ENCODE measurements at places on chromosomes 4 and X.

- no peak for DNase-seq
These were observed 29.5 kb upstream of the XIAP start for GRCh38 chrX:123830309-123830708.

GRCh38 chr4:15488658-15489470 is 19.2 kb downstream of the CC2D2A start:
- no peak for DNase-seq

- DNase-seq = peak; percentile 76
These were observed 61.7 kb downstream of the MAML3 start for GRCh38 chr4:140092094-140092851.

DNA sequence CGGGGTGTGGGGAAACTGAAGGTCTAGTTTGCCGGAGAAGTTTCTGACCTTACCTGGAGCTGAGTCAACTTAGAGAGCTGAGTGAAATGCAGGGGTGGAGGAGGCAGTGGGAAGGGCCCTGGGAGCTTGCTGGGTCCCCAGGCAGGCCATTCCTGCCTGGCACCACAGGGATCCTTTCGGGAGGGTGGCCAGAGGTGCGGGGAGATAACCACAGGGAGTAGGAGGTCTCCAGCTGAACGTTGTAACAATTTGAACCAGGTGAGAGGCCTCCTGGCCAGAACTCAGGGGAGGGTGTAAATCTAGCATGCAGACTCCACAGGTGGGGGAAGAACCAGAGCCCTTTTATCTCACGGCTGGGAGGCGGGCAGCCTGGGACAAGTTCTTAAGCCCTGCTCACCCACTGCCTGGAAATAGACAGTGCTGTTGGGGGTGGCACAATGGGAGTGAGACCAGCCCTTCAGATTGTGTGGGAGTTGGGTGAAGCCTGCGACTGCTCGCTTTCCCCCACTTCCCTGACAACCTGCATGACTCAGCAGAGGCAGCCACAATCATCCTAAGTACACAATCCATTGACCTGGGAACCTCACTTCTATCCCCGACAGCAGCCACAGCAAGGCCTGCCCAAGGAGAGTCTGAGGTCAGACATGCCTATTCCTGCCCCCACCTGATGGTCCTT is 247.4 kb downstream of the ADGRA3 start:
- DNase-seq = no peak

DNA sequence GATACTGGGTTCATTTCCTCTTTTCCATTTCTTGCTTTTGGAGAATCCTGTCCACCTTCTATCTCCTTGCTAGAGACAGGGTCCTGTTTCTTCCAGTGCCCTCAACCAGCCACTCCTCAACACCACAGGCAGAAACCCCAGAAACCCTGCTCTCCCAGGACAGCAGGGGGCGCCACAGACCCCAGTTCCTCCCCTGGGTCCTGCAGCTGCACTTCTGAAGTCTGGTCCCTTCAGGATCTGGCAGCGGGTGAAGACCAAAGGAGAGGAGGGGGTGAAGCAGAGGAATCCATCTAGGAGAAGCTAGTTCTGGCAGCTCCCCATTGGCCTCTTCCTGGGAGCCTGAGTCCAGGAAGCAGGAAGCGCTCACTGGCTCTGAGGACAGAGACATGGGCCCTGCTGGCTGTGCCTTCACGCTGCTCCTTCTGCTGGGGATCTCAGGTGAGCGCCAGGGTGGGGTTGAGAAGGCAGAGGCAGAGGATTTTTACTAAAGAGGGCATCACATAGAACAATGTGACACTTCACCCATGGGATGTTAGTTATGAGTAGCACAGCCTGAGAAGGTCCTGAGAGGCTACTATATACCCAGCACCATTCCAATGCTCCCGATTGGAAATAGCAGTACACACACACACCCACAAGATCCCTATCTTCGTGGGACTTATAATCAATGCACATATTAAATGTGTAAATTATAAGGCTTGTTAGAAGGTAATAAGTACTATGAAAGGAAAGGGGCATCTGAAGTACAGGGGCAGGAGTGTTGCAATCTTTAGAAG is at the start of gene PRSS48:
TSS of gene PRSS48 (plus strand) at position 375 of the 776 bp plus-strand sequence. CDS start at position 387, 12 bp downstream.
- DNase-seq = peak; percentile 86

DNA sequence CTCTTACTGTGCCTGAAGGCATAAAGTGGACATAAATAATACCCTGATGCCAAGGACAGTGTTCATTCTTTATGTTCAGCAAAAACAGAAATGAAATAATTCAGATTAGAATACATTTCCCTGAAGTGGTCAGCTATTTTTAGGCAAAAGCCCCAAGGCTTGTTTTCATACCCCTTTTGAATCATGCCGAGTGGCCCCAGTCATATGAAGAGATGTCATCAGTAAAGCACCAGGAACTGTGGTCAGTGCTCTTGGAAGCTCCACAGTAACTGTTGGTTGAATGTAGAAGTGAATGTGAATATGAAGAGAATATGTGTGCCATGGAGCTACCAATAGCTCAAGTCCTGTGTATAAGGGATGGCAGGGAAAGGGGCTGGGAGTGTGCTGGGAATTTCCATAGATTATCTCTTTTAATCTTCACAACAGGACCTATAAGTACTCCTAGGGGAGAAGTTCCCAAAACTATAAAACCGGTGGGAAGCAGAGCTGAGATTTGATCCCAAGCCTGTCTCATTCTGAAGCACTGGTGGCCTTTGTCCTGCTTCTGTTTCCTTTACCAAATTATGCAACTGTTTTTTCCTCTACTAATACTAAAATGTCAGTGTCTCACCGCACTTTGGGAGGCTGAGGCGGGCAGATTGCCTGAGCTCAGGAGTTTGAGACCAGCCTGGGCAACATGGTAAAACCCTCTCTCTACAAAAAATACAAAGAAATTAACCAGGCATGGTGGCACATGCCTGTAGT is 52.6 kb downstream of the FNIP2 start:
- DNase-seq = no peak

DNA sequence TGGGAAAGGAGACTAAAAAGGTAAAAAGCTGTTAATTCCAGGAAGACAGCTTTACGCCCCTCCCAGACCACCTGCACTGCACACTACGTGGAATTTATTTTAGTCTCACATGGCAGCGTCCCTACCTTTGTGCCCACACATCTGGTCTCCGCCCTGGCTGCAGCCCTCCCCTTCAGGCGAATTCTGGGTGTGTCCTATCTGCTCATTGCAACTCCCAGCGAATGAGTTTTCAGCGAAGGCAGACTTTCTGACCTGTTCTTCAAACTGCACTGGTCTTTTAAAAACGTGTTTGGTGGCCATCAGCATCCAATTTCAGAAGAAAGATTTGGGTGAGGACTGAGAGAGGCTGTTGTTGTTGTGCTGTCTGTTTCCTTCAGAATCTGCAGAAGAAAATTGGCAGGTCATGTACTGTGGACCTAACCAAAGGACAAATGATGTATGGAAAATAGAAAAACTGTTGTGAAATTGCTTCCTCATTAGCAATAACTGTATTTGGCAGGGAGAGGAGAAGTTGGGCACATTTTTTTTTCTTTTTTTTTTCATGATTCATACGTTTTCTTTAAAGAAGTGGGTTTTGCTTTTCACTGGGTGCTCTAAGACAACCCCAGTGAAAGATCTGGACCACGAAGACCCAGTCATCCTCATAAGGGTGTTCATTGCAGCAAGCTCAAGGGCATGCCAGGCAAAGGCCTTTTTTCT is 4.2 kb downstream of the TLR8 start:
- no peak for DNase-seq

- no peak for DNase-seq
These were observed 310.6 kb downstream of the PDHA2 start for GRCh38 chr4:96150466-96150865.

- no peak for DNase-seq
These were observed 753.8 kb upstream of the PCDH7 start for GRCh38 chr4:29966386-29966785.

DNA sequence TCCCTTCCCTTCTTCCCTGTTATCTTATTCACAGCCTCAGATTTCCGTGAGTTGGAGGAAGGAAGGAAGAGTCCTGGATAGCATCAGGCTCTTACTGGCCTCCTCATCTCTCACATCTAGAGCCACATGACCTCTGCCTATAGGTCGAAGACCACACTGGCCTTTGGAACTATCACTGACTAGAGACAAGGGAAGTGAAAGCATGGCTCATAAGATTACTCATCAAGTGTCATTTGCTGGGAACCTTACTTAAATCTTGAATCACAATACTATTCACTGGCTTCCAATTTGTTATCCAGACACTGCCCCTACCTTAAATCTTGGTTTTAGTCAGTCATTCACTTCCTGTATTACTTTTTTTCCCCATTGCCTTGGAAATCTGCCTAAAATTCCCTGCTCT is 61.6 kb upstream of the MTMR8 start:
- DNase-seq = no peak

DNA sequence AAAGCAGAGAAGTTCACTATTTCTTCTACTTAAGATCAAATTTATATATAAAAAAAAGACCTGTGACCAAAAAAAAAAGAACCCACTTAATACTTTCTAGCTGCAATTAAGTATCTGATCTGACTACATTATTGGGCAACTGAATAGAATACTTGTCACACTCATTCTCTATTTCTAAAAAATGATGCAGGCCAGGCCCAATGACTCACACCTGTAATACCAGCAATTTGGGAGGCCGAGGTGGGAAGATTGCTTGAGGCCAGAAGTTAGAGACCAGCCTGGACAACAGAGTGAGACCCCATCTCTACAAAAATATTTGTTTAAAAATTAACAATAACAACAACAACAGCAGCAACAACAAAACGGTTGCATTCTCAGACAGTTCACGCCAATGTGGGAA is 108.8 kb upstream of the BMP2K start:
- no peak for DNase-seq

DNA sequence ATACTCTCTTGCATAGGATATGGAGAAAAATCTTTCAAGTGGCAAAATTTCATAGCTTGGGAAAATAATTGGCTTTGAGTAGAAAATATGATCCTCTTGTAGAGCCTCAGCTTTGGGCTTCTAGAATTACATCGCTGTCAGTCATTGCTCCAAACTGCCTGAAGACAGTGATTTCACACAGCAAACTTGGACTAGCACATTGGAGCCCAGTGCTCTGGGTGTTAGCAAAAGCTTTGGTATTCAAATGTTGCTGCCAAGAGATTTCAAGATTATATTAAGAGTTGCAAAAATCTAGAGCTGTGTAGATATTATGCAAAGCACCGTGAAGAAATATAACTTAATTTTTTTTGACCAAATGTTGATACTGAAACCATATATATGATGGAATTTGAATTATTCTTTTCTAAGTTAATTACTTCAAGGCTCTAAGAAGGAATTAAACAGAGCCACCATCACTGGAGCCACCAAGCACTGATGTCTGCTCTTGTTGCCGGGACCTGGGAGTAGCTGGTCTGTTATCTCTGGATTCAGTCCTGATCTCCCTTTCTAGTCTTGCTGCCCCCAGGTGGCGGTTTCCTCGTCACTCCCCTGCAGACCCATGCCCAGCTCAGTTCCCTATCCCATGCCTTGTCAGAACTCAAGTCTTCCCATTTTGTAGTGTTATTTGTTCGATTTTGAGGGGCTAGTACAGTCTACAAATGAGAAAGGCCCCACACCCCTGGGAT is 260.7 kb upstream of the SFRP2 start:
- DNase-seq = peak; percentile 50

- no peak for DNase-seq
These were observed 243.3 kb downstream of the CBR4 start for GRCh38 chr4:168766604-168767316.

- DNase-seq = peak; percentile 62
These were observed 104.4 kb upstream of the ARHGAP24 start for GRCh38 chr4:85370400-85371032.

DNA sequence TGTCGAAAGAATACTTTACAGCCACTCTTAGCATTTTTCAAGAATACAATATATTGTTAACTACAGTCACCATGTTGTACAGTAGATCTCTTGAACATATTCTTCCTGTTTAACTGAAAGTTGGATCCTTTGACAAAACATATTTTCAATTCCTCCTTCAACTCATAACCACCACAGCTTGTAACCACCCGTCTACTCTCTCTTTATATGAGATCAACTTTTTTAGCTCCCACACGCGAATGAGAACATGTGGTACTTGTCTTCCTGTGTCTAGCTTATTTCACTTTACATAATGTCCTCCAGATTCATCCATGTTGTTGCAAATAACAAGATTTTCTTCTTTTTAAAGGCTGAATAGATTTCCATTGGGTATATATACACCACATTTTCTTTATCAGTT is 338.3 kb upstream of the IGFBP7 start:
- DNase-seq = no peak

DNA sequence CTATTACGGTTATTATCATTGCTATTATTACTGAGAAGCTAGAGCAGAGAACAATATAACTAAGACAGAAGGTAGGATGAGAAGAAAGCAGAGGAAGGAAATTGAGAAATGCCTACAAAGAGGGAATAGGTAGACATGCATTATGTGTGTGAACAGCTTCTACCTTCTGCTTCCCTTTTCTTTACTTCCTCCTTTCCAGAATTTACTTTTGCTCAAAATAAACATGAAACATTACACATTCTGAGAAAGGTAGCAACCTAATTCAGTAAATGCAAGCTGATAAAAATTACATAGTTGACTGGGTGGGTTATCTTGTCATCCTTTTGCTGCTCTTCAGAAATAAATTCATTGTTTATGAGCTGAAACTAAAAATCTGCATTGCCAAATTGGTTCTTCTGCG is 54.6 kb downstream of the AMOT start:
- DNase-seq = no peak

DNA sequence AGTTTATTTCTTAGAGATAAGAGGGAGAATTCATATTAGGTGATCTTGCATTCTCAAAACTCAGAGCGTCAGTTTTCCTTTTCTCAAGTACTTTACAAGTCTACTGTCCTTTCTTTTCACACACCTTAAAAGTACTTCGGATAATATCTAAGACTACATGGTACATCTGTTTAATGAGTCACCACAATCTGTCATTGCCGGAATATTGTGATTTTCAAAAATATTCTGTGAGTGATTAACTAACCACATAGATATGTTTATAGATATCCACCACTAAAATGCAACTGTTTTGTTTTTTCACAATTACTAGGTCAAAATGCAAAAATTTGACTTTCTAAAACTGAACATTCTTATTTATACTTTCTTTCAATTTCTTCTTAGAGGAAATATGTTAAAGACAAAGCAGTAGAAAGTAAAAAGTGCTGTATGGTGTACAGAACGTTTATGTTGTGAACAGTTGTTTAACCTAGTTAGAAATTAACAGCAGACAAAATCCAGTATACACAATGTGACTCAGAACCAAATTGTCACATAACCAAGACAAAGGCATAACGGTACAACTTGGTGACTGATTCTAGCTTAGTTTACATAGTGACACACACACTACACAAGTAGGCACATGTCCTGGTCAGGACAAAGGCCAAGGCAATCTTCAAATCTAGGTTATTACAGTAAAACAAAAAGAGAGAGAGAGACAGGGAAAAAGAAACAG is 482.9 kb downstream of the NAF1 start:
- no peak for DNase-seq

DNA sequence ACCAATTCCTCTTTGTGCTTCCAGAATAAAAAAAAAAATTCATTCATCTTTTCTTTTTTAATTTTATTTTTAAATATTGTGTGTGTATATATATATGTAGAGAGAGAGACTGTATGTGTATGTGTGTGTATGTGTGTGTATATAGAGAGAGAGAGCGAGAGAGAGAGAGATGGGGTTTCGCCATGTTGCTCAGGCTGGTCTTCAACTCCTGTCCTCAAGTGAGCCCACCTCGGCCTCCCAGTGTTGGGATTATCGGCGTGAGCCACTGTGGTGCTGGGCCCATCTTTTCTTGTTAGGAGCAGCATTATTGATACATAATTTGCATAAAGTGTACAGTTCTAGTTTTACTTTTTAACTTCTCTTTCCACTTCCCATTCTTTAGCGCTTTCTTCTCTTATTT is 33.6 kb downstream of the KDM6A start:
- no peak for DNase-seq
